ENCODE measurements at places on chromosomes 4 and X. TPM values are rescaled to one million over a fixed set of nuclear protein-coding genes. Genes with fewer than 3 reads are reported as not detected.

DNA sequence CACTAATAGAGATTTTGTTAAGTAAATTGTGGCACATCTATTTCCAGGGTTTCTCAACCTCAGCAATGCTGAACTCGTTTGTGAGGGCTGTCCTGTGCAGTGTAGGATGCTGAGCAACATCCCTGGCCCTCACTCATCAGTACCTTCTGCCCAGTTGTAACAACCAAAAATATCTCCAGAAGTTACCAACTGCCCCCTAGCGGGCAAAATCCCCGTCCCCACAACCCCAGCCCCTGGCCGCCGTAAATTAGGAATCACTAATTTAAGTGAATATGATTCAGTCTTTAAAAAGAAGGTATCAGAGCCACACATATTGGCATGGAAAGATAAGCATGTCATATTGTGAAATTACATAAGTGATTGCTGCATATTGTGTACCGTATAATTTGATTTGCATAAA lies 123.4 kb downstream of the ASB9 start:
- DNase-seq = no peak

DNA sequence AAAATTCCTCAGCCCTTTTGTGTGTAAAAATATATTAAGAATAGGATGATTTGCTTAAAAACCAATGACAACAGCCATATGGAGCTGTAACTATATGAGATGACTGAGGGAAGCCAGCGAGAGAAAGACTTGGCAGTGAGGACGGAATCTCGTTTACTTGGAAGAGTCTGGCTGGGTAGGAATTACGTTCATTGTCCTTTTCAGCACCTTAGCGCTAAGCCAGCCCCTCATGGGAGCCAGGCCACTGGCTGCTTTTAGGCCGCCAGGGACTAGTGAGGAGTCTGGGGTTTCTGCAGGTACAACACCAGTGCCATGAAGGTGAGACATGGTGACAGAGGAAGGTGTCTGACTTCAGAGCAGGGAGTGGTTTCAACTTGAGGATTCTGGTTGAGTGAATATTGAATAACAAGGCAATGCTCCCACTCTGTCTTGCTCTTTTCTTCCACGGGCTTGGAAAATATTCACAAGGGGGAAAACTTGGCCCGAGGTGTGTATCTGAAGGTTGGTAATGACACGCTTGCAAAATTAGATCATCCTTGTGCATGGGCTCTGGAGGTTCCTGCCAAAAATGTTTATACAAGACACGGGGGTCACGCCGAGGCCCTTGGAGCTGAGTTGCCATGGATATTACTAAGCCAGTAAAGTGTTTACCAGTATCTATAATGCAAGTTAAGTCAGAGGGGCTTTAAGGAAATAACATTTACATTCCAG lies 17.4 kb downstream of the KLF3 start:
- DNase-seq = no peak

DNA sequence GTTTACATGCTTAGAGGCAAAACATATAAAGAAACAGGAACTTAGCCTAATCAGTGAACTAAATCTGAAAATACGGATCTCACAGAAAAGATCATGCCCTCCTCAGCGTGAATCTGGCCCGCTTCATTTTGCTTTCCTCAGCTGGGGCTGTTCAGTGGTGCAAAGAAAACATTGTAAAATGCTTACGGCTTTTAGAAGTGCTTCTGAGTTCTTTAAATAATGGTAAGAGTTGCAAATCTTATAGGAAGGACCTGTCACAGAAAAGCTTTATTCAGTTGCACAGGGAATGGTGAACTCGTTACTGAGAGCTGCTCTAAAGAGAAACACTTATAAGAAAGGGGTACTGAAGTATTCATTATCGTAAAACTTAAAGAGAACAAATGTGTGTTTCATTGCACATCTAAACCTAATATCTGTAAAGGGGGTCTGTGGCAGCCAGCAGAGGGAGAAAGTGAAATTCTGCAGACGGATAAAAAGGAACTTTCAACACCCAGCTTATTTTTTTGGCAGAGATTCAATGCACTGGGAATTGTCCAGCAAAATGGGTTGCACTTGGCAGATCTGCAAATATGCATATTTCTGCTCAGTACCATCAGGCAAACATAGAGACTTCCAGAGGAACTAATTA lies 139.2 kb upstream of the ANK2 start:
- no peak for DNase-seq

DNA sequence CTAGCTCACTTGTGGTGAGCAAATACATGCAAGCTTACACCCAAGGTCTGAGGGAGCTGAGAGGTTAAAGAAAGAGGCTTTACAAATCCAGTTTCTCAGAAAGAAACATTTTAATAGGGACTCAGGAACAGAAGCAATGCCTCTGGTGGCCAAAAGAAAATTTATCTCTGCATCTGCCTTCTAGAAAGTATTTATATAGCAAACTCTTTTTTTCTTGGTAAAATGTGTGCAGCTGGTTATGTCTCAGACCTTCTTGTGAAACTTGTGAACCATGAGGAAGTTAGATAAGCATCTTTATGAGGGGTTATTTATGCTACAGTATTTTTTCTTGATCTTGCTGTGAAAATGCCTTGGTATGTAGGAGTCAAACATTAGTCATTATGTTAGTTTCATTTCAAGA lies 48.5 kb upstream of the CYSLTR1 start:
- no peak for DNase-seq

GRCh38 chr4:161760008-161760407 lies 403.8 kb downstream of the FSTL5 start:
- no peak for DNase-seq

DNA sequence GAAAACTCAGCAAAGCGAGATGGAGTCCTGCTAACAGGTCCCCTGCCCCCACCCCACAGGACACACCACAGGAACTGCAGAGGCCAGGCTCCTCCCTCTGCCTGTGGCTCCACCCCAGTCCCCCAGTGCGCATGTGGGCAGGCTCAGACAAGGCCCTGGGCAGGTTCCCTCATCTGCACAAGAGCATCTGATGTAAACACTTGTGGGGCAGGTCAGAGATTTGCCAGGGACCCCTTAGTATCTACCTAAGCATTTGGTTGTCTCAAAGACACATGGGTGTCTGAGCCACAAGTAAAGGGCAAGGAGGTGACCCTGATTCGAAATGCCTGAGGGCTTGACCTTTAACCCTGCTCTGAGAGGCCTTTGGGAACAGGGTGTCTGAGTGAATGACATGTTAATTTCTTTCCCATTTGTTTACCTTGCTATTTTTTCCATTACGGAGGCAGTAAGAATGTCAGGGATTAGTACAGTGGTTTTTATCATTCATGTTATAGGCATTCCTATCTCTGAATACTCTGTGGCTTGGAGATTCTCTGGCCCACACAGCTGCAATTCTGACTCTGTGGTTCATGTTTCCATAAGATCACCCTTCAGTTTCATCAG lies 85.3 kb downstream of the ZNF518B start:
- no peak for DNase-seq

DNA sequence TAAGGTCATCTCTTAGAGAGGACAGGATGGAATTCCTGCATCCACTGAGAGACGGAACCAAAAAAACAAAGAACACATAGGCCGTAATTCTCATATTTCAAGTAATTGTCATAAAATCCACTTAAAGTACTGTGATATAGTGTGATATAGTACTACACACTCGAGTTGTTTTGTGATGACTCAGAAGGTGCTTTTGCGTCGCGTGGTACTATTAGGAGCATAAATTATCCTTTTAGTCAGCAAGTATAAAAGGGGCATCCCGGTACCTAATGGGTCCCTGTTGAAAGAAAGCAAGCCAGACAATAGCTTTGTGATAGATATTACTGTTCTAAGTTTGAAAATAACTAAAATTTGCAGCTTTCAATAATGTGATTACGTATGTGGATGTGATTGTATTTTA lies 55.3 kb downstream of the GPR143 start:
- DNase-seq = no peak

- DNase-seq = no peak
These were observed 175.1 kb downstream of the PARM1 start for GRCh38 chr4:75107755-75108612.

- no peak for DNase-seq
These were observed 34.2 kb downstream of the ATXN3L start for GRCh38 chrX:13285693-13286092.

The TRAM1L1 gene
- 13.8 TPM for polyA plus RNA-seq

The PAGE2B gene
- polyA plus RNA-seq = not detected

The C4orf51 gene
- polyA plus RNA-seq = not detected

The ARR3 gene
- 1.5 TPM for polyA plus RNA-seq

All from left lung (tissue), 14 donors.